ENCODE measurements at places on chromosomes 2 and 18.

GRCh38 chr18:68275616-68276015 lies 439.3 kb downstream of the TMX3 start:
- no peaks in the 10 kb centered on the region for H3K27me3 ChIP-seq
- no peaks in the 10 kb centered on the region for H3K4me1 ChIP-seq
- no peaks in the 10 kb centered on the region for H3K36me3 ChIP-seq
- DNase-seq: no peak

GRCh38 chr2:171703574-171704347 lies 16.5 kb downstream of the DYNC1I2 start:
- H3K27ac ChIP-seq: no peak overlapping the region
- H3K4me1 ChIP-seq: no peaks in the 10 kb centered on the region
- no peaks in the 10 kb centered on the region for H3K36me3 ChIP-seq
- no peaks in the 10 kb centered on the region for H3K27me3 ChIP-seq
- no peak overlapping the region for H3K4me3 ChIP-seq

DNA sequence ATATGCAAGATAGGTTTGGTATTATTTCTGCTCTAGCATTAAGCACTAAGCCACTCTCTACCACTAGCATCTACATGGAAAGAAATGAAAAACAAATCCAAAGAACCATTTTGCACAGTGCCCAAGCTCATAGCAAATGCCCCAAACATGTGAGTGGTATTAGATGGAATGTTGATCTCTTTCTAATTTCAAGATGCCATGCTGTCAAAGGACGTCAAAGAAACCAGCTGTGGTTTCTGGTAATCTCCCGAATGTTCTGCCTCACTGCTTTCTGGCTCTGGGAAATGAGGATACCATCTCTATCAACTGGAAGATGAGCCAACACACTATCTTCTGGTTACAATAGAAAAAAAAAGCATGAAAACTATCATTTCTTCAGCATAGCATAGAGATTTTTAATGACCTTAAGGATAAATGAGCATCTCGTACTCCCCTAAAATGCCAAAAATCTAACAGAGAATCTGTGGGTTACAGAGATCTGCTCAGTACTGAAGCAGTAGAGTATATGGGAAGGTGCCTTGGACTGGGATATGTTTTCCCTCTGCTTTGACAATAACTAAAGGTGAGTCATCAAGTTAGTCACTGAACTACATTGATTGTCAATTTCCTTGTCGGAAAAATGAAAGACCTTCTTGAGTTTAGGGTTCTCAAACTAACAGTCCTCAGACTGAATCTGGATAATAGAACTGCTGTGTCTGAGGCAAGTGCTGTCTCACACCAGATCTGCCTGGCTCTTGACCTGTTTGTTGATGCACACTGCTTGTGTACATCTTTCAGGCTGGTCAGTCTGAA lies 244.8 kb upstream of the NCKAP5 start:
- H3K4me1 ChIP-seq: peaks cover 1% of the 10 kb centered on the region
- H3K36me3 ChIP-seq: no peaks in the 10 kb centered on the region
- H3K27me3 ChIP-seq: no peaks in the 10 kb centered on the region
- H3K4me3 ChIP-seq: no peak overlapping the region

DNA sequence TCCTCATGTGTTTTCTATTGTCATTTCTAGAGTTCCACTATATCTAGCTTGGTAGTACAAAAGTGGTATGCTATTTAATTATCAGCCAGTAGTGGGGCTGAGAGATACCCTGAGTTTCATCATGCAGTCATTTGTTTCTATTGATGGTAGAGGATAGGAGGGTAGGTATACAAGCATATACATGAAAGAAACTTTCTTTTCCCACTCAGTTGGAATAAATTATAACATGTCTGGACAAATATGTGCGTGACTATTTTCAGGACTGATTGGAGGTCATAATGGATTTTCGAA lies 633.2 kb downstream of the NRXN1 start:
- no peak overlapping the region for H3K27ac ChIP-seq
- no peak for DNase-seq

All from neuronal stem cell (in vitro differentiated cells).